ENCODE measurements at places on chromosomes 6 and 20.

DNA sequence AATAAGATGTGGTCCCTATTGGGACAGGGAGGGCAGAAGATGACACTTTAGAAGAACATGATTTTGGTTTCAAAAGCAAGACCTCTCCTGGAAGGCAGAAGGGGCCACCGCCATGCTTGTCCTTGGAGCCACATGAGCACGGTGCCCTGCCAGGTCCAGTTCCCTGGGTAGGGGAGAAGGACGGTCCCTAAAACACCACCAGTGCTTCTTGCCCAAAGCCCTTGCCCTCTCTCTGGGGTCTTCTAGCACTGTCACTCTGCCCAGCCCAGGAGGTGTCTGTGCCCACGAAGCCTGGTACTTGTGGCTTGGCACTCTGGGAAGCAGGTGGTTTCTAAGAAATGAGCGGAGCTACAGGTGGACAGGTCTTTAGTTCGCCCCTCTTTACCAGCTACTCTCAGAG, 46.0 kb downstream of the PLCG1 start:
- peak; percentile 51 for DNase-seq

- DNase-seq: no peak
Measured at GRCh38 chr6:133360194-133360593, 119.0 kb downstream of the EYA4 start.

- peak; percentile 33 for DNase-seq
Measured at GRCh38 chr20:25039697-25040437, 18.1 kb downstream of the ACSS1 start.

DNA sequence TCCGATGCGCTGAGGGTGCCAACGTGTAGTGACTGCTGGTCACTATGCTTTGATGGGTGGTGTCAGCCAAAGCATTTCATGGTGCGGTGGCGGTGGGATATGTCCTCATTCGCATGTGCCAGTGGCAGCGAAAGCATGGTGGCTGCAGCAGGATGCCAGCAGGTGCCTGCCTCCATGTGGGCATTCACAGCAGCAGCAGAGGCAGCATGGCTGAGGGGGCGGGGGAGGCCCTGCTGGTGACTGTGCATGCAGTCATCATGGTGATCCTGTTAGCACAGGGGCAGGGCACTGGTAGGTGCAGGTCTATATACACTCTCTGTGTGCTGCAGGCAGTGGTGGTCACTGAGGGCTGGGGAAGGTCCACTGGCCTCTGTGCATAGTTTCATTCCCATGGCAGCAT, 22.0 kb downstream of the FIG4 start:
- peak; percentile 51 for DNase-seq
